ENCODE measurements at places on chromosomes 3 and 15. TPM values are rescaled to one million over a fixed set of nuclear protein-coding genes. Genes with fewer than 3 reads are reported as not detected.
A peak's percentile ranks its signal among the peaks of the same experiment; 100 is the strongest.

GRCh38 chr3:14129296-14129695, 4.4 kb downstream of the TMEM43 start:
- DNase-seq: no peak

Gene NOX5
- total RNA-seq: 0.06 TPM

GRCh38 chr15:25248583-25249235, 190.1 kb downstream of the UBE3A start:
- DNase-seq: no peak

- no peak for DNase-seq
These were observed 1138.3 kb downstream of the ROBO1 start for GRCh38 chr3:78629544-78629943.

Gene EDEM1
- total RNA-seq: 10.2 TPM

DNA sequence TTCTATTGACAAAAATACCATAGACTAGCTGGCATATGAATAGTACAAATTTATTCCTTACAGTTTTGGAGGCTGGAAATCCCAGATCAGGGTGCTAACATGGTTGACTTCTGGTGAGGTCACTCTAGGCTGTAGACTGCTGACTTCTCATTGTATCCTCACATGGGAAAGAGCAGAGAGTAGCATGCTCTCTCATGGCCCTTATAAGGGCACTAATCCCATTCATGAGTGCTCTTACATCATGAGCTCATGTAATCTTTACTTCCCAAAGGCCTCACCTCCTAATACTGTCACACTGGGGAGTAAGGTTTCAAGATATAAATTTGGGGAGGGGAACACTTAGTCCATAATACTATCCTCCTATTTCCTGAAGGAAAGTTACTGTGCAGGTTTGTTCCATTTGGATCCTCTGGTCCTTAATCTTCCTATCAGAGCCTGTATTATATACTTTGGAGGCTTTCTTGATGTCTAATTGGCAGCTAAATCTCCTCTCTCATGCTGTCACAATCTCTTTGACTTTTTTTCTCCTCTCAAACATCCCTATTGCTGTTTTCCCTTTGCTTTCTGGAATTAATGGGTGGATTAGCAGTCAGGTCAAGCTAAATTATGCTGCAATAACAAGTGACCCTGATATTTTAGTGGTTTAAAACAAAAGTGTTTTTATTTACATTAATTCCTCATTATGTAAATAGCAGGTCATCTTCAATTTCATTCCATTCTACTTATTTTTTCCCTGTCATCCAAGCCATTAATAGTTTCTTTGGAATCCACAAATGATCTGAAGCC, 23.1 kb upstream of the LEKR1 start:
- no peak for DNase-seq

DNA sequence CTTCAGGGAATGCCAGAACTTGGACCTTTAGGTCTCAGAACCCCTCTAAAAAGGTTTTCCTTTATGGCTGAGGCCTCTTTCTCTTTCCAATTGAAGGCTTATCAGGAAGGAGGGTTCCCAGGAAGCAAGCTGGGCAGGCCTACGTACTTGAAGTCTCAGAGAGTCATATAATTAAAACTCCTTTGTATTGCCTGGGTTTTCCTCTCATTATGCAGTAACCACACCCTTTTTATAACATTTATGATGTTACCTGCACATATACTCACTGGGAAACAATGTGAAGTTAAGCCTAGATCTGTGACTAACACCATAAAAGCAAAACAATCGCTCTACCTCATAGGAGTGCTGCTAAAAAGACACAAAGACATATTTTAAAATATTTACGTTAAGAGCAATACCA, 27.3 kb downstream of the SERP1 start:
- DNase-seq: no peak

DNA sequence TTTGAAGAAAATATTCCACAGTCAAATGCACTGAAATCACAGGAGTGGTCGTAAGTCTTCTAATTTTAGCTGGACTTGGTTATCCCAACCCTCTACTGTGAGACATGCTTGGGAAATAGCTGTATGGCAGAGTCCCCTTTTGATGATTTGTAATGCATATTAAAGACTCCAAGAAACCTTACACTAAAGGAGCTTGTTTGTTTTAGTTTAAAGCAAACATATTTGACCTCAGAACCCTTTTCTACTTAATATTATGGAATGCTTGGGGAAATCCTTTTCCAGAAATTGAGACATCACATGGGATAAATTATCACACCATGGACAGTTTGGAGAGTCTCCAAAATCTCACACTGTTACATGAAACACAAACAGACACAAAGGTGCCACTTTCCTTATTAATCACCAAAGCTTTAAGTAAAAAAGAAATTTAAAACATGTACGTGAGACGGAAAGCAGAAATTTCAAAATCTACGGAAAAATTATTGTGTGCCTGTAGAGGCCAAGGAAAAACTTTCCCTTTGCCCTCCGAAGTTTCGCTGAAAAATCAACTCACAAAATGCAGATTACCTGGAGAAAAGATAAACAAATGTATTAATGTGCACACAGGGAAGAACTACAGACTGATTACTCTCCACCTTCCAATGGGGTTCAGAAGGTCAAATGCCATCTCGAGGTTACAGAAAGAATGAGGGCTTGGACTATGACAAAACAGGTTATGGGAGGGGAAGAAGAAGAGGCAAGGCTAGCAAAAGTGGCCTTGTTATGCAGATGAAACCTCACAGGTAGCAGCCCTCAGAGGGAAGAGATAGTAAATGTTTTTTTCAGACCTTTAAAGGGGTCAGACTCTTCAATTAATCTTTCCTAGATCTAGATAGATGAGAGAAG, 7.0 kb upstream of the CPB1 start:
- no peak for DNase-seq

- peak; percentile 59 for DNase-seq
These were observed 522 bp downstream of the MED12L start for GRCh38 chr3:151085889-151086483.

Gene SPTBN5
- total RNA-seq: 4.3 TPM
